ENCODE measurements at places on chromosomes 4 and X.

DNA sequence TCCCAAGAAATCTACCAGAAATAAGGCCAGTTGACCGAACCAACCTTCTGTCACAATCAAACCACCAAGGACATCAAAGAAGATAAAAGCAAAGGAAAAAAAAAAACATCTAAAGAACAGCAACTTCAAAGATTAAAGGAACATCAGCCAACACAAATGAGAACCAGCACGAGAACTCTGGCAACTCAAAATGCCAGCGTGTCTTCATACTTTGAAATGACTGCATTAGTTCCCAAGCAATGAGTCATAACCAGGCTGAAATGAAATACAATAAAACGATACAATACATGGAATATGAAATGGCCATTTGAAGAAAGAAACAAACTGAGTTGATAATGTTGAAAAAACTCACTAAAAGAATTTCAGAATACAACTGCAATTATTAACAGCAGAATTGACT lies 611.6 kb upstream of the GRIA3 start:
- no peak for DNase-seq

DNA sequence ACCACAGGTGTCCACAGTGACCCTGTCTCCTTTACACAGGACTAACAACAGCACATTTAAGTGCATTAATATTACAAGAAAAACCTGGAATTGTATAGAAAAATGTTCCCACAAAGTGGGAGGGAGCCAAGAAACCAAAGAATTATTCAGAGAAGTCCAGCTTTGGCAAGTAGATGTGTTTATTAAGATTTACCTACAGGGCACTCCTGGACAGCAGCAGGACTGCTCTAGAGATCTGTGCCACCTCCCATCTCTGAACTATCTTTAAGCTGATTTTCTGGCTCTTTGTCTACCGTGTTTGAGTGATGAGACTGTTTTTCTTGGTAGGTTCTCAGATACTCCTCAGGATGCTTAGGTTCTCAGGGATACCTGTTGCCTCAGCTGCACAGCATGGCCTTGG lies 38.3 kb upstream of the HPSE start:
- no peak for DNase-seq

GRCh38 chr4:141599853-141600252 lies 36.5 kb upstream of the IL15 start:
- DNase-seq, result no peak

GRCh38 chrX:437661-438390 lies 51.1 kb upstream of the PPP2R3B start:
- no peak for DNase-seq

GRCh38 chr4:16715482-16715881 lies 183.0 kb downstream of the LDB2 start:
- no peak for DNase-seq

DNA sequence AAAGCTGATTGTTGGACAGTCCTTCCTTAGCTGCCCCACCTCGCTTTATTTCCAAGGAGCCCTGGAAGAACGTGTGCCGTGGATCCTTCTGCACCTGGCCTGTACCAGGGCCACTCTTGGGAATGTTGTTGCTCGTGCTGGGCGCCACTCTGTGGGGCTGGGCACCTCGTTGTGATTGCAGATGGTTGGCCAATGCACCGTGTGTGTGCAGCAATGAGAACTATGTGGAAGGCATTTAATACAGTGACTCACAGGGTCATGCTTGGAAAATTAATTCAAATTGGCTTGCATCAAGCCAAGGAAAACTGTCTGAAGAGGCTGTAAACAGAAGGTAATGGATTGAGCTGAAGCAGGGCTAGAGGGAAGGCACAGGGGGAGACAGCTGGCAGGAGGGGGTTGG lies 37.0 kb upstream of the CD99L2 start:
- no peak for DNase-seq

DNA sequence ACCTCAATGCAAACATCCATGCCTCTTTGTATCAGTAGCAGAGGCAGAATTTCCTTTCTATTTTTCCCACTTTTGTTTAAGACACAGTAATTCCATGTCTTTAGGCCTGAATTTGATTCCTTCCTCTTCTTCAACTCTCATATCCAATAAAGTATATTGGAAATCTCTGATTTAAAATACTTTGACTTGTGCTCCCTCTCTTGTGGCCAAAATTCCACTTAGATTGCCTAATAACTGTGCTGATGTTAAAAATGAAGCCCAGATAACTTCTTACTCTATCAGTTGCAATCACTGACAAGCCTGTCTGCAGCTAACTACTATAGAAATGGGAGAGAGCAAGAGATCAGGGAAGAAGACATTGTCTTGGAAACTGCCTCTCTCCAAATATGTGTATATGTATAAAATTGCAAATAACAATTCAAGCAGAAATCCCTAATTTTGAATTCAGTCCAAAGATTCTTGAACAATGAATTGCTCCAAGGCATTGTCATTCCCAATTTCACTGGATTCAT lies 163.5 kb upstream of the SPIN4 start:
- no peak for DNase-seq

GRCh38 chrX:19566359-19567222 lies 51.3 kb upstream of the MAP3K15 start:
- no peak for DNase-seq

DNA sequence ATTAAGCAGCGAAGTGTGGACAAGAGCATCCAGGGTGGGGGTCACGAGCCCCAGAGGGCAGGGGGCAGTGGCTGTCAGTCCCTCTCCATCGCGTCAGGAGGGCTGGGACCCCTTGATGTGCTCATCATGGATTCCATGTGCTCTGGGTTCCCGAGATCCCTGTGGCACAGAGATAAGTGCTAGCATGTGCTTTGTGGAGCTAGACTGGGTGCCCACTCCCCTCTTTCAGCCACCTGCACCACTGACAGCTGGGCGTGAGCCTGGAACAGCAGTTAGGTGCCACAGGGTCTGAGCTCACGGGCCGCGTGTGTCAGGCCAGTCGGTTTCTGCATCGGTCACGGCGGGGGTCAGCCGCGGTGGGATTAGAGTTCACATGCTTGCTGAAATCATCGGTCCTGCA lies 24.3 kb downstream of the CPZ start:
- DNase-seq, result no peak

DNA sequence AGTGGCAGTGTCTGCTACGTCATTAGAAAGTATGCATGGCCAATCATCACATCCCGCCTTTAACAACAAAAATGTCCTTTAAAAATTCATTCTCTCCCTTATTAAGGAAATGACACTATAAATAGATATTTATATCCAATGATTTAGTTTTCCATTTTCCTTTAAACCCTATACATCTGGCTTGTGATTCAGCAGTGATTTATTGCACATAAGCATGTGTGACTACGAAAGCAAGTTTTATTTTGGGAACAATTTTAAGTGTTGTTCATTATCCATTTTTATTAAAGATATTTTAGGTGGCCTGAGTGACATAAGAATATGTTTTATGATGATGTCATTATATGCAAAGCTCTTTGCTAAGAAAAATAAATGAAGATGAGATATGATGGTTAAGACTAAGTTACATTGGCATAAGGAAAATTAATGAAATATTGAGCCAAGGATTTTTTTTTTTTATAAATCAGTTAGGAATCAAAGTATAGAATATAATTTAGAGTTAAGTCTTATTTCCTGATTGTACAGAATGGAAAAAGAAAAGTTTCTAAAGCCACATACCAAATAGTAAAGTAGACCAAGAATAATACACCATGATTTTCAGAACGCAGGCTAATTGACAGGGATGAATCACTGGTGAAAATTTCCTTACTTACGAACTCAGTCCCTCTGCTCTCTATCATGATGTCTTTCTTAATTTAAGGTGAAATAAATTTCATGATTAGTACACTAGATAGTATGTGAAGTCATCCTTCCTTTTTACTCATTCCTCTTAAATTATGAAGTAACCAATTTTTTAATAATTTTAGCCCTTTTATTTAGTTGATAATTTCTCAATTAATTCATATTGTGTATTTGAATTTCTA lies 822.4 kb downstream of the FAT4 start:
- DNase-seq, result no peak

GRCh38 chr4:159500861-159501260 lies 398.0 kb downstream of the RAPGEF2 start:
- no peak for DNase-seq

DNA sequence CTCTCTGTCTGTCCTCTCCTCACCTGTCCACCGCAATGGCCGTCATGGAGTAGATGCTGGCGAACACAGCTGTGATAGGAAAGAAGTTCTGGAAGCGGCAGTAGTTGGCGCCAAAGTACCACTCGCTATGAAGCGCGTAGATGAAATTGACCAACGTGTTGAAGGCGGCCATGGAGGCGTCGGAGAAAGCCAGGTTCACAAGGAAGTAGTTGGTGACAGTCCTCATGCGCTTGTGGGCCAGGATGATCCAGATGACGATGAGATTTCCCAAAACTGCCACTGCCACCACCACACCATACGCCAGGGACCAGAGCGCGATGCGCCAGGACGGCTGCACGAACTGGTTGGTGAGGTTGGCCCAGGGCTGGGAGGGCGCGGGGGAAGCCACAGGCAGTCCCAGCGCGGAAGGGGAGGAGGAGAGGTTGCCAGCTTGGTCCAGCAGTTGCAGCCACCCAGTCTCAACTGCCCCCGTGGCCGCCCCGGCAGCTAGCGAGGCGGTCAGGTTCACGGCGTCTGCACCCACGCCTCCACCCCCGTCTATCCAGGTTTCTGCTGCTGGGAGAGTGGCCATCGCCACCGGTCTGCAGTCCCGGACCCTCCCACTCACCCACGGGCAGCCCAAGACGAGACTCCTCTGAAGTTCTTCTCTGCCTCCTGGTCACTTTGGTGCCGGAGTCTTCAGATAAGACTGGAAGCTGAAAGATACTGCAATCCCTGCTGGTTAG lies 518 bp downstream of the TACR3 start:
- no peak for DNase-seq

DNA sequence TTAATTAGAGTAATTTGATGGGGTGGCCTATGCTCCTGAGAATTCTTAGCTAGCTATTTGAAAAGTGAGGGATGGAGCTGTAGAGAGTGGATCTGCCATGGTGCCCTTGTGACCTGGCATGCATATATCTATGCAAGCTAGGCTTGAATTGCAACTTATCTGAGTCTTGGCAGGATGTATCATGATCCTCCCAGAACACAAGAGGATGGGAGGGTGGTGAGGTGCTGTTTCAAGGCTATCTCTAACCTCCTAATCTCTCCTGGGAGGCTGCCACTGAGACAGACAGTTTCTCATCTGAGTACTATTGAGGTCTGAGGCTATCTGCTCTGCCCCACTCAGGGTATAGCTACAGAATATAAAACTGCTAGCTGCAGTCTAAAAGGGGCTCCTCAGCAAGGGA lies 56.6 kb downstream of the BRCC3 start:
- DNase-seq, result no peak

DNA sequence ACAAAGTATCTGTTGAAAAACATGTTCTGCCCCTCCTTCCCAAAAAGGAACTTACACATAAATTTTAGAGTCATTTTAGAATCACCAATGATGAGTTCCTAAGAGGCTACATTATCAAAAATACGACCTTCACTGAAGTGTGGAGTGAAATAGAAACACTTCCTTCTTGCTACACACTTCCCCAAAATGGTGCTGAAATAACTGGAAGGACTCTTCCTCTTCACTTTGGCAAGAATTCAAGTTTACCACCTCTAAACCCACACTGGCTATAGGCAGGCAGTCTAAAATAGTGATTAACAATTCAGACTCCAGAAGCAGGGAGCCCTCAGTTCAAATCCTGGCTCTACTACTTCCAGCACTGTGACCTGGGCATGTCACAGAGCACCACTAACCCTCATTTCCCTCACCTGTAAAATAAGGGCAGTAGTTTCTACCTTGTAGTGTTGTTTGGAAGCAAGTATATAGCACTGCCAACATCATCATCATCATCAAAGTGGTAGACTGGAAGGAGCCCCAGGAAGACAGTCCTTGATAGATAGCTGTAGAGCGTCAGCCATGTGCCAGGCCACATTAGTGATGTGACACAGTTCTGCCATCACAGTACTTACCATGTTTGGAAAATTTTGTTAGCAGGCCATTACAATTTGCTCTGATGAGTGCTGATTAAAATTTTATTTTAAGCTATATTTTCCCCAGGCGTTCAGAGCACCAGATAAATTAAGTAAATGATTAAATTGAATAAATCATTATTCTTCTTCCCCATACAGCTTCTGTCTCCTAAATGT lies 103.3 kb downstream of the PARM1 start:
- no peak for DNase-seq

DNA sequence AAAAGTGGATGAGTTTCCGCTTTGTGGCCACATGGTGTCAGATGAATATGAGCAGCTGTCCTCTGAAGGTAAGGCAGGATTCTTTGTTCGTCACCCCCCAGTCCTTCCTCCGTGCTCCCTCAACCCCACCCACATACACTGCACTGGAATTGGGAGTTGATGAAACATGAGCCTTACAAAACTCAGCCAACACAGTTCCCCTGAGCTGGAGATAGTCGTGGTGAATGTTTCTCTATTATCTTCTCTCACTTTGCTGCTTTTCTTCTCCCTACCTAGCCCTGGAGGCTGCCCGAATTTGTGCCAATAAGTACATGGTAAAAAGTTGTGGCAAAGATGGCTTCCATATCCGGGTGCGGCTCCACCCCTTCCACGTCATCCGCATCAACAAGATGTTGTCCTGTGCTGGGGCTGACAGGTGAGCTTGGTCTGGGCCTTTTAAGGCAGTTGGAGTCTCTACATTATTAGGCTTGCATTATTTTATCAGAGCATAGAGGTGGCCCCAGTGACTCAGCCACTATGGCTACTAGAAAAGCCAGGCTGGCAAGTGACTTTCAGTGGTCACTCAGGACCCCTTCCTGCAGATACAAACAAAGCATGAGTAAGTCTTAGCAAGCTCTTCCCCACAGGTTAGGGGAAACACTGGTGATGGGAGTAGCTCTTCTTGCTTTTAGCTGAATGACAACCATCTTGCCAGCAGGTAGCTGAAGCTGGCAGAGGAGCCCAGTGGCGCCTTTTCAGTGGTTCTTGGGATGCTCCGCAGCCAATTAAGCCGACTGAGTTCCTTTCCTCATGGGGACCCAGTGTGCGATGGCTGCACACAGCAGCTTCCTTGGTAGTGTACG lies 1.6 kb downstream of the RPL10 start:
- DNase-seq, result no peak

- DNase-seq, result no peak
These were observed 1351.2 kb downstream of the STIM2 start for GRCh38 chr4:28211676-28212470.

DNA sequence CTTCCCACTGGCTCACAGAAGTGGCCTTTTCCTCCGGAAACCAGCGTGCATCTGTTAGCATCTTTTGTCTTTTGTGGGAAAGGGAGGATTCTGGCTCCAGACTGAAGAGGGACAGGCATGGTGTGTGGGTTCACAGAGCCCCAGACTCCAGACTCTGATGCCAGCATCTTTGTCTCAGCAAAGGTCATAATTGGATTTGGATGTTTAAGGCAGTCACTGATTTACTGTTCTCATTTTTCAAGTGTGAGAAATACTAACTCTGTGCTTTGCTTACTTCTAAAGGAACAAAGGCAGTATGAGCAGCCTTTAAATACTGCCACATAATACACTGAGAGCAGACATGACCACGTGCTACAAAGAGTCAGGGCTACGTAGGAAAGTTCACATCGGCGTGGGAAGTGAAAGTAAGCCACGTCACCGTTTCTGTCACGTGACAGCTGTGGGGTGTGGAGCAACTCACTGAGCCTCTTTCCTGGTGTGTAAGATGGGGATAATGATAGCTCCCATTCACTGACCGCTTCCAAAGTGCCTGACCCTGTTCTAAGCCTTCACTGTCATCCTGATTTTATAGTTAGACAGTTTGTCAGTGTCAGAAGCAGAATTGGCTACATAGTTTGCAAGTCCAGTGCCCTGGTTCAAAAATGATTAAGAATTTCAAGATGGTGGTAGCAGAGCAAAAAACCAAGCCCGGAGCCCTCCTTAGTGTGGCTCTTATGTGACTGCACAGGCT lies 24.8 kb upstream of the TMSB4X start:
- no peak for DNase-seq

- no peak for DNase-seq
These were observed 19.3 kb downstream of the EPHA5 start for GRCh38 chr4:65651031-65651430.

- no peak for DNase-seq
These were observed 339.8 kb downstream of the PCDH7 start for GRCh38 chr4:31059753-31060522.
